Cardiac fibroblast (primary cell): ENCODE measurements at places on chromosomes 7 and 10.

GRCh38 chr10:89992575-89992974 is 291.2 kb downstream of the KIF20B start:
- DNase-seq: no peak

- DNase-seq: peak; percentile 82
Measured at GRCh38 chr10:3897156-3897555, 112.1 kb upstream of the KLF6 start.

GRCh38 chr7:95424716-95425115 is 10.1 kb downstream of the PON2 start:
- DNase-seq: no peak

- peak; percentile 62 for DNase-seq
Measured at GRCh38 chr7:66847879-66848790, 72.9 kb upstream of the TMEM248 start.

- DNase-seq: no peak
Measured at GRCh38 chr10:112672706-112673105, 225.7 kb downstream of the VTI1A start.

- DNase-seq: peak; percentile 43
Measured at GRCh38 chr10:45470098-45471012, 96.3 kb downstream of the ALOX5 start.

DNA sequence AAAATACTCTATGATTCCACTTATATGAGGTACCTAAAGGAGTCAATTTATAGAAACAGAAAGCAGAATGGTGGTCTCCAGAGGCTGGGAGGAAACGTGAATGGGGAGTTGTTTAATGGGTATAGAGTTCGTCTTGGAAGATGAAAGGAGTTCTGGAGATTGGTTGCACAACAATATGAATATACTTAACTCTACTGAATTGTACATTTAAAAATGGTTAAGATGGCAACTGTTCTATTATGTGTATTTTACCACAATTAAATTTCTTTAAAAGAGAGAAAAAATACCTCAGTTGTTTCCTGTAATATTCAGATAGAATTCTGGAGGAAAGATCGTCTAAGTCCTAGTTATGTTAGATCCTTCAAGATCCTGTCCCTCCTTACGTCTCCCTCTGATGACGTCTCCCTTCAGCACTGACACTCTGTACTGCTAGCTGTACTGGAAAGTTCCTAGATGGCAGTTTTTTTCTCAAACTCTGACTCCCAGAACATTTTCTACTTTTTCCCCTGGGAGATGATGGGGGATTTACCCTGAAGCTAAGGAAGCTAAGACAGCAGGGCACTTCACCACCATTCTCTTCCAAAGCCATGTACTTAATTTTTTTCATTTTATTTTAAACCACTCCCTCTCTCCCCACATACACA is 53.2 kb upstream of the CAV2 start:
- DNase-seq: peak; percentile 82

DNA sequence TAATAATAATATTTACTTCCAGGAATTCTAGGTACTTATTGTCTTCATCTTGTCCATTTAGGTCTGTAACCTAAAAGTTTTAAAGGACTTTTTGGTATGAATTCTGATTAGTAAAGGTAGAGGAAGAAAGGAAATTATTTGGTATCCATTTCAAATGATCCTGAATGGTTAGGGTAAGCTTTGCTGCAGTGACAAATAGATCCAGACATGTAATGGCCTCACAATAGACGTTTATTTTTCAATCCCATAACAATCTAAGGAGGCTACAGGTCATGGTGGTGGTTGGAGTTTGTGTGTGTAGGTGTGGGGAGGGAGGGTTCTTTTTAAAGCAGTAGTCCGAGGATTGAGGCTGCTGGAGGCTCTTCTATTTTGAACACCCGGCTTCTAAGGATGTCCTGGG is 5.3 kb downstream of the FBH1 start:
- no peak for DNase-seq

GRCh38 chr10:84267503-84268126 is 22.8 kb downstream of the RGR start:
- DNase-seq: peak; percentile 41

GRCh38 chr10:106707657-106708056 is 456.8 kb downstream of the SORCS1 start:
- no peak for DNase-seq

DNA sequence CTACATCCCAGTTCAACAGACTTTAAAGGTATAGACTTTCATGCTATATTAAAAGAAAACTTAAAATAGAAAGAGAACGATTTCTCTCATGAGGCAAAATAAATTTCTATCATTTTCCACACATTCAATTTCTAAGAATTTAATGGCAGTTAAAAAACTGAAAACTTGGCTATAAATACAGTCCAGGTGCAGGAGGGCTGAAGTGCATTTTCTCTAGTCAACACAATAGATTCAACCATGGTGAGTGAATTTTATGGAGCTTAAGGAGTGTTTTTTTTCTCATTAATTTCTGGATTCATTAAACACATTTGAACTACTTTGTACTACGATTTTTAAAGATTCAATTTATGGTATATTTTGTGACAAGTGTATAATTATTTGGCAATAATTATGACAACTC is 240.8 kb upstream of the SLC26A5 start:
- DNase-seq: no peak

DNA sequence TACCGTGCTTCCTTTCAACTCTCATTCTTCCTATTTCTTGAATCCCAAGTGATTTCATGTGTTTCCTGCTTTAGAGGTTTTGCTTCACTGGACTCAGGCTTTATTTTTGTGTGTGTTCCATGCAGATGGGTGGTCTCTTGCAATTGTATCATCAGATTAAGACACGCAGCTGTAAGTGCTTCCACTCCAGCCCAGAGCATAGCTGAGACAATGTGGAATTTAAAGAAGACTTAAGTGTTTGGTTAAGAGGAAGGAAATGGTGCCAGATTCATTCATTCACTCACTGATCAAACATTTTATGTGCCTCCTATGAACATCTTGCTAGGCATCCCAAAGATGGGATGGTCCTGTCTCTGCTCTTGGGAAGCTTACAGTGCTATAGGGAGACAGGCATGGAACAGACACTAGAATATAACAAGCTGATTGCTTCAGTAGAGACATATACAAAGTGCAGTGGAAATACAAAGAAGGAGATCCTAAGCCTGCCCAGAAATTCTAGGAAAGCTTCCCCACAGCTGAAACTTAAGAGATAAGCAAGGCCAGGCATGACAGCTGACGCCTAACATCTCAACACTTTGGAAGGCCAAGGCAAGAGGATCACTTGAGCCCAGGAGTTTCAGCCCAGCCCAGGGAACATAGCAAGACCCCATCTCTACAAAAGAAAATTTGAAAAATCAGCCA is 46.1 kb upstream of the LRRC17 start:
- DNase-seq: no peak

- peak; percentile 94 for DNase-seq
Measured at GRCh38 chr7:81298951-81299666, 380.3 kb upstream of the SEMA3C start.

- DNase-seq: no peak
Measured at GRCh38 chr7:50552139-50552538, 13.1 kb downstream of the DDC start.

GRCh38 chr7:132291481-132291880 is 284.8 kb downstream of the PLXNA4 start:
- DNase-seq: no peak

- peak; percentile 76 for DNase-seq
Measured at GRCh38 chr7:126803060-126803665, 449.6 kb downstream of the GRM8 start.

DNA sequence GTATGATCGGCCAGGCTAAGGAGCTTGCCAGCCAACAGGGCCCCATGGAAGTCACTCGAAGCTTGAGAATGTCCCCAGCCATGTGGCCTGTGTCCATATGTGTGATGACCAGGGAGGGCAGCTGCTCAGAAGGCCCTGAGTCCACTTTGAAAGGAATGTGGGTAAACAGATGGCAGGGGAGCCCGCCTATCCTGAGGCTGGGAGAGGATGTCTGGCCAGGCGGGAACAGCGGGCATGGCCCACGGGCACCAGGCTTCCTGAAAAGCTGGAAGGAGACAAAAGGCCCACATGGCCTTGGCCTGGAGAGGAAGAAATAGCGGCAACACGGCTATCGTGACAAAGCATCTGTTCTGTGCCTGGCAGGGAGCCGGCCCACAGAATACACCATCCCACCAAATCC is 137.9 kb upstream of the PPIF start:
- DNase-seq: no peak

DNA sequence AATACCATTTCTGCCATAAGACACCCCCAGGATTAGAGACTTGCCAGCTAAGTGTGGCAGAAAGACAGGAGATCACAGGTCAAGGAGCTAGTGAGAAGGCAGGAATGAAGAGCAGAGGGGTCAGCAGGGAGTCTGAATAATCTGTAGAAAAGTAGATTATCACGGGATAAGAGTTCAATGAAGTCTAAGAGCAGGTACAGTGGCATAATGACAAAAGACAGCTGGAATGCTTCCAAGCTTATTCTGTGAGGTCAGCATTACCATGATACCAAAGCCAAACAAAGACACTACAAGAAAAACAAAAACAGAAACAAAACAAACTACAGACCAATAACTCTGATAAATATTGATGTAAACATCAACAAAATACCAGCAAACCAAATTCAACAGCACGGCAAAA is 20.8 kb downstream of the PILRA start:
- no peak for DNase-seq

- DNase-seq: no peak
Measured at GRCh38 chr10:30758338-30758737, 128.8 kb upstream of the LYZL2 start.

- no peak for DNase-seq
Measured at GRCh38 chr7:69269806-69270205, 328.5 kb upstream of the AUTS2 start.

DNA sequence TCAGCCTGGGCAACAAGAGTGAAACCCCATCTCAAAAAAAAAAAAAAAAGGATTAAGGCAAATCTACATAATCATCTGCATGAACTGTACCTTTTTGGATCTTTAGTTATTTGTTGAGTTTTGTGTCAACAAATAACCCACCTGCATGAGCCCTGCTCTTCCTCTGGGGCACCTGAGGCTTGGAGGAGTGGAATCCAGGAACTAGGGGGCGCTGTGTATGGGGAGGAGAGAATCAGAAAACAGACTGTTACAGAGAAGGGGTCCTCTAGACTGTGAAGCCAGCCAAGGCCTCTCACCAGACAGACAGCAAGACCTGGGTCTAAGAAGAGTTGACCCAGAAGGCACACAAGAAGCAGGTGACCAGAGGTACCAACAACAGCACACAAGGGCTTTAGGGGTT is 682.8 kb upstream of the NRP1 start:
- DNase-seq: no peak

DNA sequence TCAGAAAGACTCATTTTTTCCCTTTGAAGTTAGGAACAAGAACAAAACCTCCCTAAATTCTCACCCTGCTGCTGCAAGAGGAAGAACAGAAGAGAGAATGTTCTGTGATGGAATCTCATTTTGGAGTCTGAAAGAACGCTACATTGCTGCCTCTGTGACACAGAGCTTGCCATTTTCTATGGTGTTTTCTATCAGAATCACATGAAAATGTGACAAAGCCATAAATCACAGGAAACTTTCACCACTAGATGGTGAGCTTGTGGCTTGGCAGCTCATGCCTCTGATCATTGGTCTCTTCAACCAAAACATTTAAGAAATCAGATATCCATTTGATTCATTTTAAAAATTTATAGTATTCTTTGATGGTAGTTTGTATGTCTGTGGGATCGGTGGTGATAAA is 82.9 kb downstream of the CADPS2 start:
- DNase-seq: peak; percentile 77

DNA sequence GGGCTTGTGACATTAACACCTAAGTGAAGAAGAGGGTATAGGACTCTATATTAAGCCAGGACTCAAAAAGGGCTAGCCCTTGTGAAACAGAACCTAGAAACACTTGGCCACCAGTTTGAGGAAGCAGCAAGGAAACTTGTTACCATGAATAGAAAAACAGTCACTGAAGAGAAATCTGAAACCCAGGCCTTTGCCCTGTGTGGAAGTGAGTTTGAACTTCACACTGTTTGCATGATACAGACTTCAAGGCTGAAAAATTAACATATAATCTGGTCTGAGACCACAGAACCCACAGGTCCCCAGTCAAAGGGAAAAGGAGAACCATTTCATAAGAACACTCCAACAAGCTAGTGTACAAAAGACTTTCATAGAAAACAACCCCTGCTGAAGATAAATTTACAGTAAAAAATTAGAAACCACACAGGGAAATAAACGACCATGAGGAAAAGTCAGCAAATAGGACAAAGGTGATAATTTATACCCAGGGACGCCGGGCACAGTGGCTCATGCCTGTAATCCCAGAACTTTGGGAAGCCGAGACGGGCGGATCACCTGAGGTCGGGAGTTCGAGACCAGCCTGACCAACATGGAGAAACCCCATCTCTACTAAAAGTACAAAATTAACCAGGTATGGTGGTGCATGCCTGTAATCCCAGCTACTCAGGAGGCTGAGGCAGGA is 76.1 kb downstream of the SKIDA1 start:
- DNase-seq: no peak

GRCh38 chr7:156020566-156020965 is 208.3 kb upstream of the SHH start:
- no peak for DNase-seq

- DNase-seq: no peak
Measured at GRCh38 chr7:73824986-73825385, 5.8 kb upstream of the CLDN4 start.

DNA sequence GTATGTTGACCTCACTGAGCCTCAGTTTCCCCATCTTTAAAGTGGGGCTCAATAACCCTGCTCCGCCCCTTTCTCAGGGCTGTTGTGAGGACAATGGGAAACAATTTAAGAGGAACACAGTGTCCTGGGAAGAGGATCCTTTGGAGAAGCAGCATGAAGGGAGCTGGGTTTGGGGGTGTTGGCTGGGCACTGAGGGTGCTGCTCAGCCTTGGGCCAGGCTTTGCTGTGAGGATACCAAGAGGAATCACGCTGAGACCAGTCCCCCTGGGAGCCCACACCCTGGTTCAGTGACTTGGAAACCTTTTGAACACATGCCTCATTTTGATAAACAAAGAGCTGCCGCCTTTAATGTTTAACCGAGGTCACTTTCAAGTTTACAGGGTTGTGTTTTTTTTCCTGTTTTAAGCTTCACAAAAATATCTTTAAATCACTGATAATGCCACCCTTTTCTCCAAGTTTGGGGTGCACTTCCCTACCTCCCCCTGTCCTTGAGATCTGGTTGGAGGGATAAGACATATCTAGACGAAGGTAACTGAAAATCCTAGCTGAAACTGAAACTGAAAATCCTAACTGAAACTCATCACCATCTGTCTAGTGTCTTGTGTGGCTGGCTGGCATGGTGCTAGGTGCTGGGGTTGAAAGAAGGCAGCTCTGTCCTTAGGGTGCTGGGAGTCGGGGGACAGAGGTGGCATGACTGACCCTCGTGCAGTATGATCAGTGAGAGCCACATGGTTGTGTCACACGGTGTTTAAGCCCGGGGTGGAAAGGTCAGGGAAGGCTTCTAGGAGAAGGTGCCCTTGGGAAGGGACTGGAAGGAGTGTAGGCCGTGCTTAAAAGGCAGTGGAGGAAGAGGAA is 27.7 kb downstream of the ZNF775 start:
- DNase-seq: no peak

GRCh38 chr7:74174606-74175082 is 488 bp downstream of the EIF4H start:
- DNase-seq: peak; percentile 69

- no peak for DNase-seq
Measured at GRCh38 chr10:104077663-104078151, 8.0 kb downstream of the COL17A1 start.
